Psoas muscle (tissue), 8 donors: ENCODE measurements at places on chromosomes 11 and 22. TPM values are rescaled to one million over a fixed set of nuclear protein-coding genes. Genes with fewer than 3 reads are reported as not detected.

- DNase-seq: no peak
Observed at GRCh38 chr11:36300650-36301049, 4.6 kb downstream of the PRR5L start.

GRCh38 chr22:34297536-34298120 is 377.4 kb upstream of the LARGE1 start:
- DNase-seq: no peak

DNA sequence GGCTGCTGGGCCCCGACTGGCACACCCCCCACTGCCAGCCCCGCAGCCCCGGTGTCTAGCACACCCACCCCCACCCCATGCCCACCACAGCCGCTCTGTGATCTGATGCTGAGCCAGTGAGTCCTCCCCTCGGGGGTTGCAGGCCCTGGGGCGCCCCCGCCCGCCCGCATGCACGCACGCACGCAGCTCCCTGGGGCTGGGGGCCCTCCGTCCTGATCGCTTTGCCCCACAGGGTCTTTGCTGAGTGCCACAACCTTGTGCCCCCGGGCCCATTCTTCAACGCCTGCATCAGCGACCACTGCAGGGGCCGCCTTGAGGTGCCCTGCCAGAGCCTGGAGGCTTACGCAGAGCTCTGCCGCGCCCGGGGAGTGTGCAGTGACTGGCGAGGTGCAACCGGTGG is 32.3 kb downstream of the MUC5B start:
- no peak for DNase-seq

GRCh38 chr11:59783632-59784090 is 26.9 kb downstream of the MRPL16 start:
- DNase-seq: no peak

DNA sequence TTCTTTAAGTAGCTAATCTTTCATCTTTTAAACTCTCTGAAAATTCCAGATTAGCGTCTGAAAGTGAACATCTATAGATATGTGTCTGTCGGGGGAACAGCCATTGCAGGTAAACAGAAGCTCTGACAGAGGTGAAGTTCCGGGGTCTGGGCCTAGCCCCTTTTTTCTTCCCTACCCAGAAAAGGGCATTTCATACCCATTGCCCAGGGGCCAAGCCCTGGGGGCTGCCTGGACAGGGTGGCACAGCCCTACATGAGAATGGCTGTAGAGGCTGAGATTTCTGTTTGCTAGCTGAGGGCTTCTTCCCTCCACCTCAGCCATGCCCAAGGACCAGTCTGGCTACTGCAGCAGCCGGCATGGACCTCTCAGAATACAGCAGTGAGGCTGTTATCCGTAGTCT is 327.0 kb upstream of the PLET1 start:
- no peak for DNase-seq

DNA sequence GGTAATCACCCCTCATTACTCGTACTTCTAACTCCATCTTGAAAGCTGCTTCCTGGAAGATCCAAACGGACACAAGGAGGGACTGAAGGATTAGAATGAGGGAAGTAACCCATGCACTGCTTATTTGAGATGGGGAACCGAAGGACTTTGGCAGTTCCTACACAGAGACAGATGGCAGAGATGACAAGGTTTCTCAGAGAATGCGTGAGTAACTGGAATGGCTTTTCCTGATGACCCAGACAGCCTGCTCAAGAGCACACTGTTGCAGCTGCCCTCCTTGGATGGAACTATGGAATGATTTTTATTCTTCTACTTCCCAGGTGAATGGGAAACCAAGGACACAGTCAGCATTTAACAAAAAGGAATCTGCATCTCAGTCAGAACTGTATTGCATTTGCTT is 7.3 kb downstream of the KCNJ11 start:
- no peak for DNase-seq

DNA sequence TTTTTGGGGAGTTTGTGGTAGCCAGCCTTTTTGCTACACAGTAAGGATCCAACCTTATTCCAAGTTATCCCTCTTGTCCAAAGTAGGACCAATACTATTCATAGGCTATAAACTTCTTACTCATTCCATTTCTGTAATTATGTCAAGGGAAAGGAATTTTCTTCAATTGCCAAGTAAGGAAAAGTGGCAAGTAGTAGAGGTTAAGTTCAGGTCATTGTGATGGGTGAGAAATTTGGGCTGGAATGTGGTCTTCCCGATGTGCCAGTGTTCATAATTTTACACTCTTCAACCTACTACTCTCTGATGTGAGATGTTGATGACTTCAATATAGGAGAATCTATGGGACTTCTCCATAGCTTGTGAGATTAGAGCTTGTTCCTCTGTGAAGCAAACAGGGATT is 648.8 kb downstream of the METTL15 start:
- DNase-seq: no peak

GRCh38 chr11:48104568-48104924 is 112.1 kb upstream of the OR4B1 start:
- DNase-seq: no peak

DNA sequence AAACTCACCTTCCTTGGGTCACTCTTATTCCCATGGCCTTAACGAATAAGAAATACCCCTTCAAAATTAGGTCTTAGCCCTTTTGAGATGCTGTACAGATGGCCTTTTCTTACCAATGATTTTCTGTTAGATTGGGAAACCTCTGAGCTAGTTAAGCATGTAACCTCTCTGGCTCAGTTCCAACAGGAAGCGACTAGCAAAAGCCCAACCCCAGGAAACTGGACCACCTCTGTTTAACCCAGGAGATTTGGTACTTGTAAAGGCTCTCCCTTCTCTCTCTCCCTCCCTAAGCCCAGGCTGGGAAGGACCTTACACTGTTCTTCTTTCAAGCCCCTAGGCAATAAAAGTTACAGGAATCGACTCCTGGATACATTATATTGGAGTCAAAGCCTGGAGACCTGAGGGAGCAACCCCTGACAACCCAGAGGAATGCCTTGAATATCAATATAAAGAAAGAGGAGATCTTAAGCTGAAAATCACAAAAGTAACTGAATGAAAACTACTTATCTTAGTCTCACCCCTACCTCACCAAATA is 11.7 kb downstream of the APIP start:
- no peak for DNase-seq

DNA sequence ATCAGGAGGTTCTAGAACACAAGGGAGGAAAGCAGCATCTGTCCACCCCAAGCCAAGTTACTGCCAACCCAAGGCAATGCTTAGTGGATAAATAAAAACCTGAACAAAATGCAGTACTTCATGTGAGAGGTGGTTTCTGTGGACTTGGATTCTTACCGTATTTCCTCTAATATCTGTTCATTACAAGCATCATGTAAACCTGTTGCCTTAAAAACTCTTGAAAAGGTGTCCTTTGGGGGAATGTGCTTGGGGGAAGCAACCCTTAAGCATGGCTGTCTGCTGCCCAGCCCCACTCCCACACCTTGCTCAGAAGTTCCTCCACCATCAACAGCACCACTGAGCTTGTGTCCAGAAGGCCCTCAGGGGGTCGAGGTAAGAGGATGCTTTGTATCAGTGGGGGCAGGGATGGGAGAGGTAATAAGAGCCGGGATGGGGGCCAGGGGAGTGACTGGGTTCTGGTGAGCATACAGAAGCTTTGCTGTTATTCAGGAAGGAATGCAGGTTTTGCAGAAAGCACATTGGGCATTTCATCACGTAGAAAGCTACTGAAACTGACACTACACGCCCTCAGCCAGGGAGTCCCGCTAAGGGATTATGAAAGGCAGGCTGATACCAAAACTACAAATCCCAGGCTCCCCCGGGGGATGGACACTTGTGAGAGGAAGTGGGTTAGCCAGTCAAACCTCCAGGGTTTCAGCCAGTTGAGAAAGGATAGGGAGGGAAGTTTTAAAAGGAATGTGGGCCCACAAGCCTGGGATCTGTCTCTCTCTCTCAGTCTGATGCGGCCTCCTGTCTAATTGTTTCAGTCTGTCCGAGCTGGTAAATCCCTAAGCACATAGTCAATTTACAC is 52.0 kb downstream of the KCNJ1 start:
- peak; percentile 82 for DNase-seq

DNA sequence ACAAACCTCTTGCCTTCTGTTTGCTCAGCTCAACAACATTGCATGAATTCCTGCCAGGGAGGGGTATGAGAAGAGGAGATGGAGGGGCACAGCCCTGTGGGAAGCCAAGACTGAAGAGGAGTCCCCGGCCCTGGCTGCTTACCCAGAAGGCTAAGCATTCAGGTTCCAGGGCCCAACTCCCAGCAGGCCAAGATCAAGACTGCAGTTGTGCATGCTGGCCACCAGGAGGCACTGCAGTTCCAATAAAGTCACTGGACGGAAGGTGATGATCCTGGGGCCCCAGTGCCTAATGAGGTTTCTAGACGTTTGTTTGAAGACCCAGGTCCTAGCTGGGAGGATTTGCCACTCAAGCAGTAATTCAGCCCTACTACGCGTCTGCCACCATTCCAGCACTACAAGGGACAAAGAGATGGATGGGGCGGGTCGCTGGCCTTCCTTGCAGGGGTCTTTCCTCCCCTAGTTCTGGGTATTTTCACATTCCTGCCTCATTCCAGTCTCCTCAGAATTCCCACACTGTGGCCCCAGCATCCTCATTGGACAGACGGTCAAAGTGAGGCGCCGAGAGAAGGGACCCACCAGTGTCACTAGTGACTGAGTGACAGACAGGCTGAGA is 23.6 kb downstream of the ALX4 start:
- peak; percentile 70 for DNase-seq

DNA sequence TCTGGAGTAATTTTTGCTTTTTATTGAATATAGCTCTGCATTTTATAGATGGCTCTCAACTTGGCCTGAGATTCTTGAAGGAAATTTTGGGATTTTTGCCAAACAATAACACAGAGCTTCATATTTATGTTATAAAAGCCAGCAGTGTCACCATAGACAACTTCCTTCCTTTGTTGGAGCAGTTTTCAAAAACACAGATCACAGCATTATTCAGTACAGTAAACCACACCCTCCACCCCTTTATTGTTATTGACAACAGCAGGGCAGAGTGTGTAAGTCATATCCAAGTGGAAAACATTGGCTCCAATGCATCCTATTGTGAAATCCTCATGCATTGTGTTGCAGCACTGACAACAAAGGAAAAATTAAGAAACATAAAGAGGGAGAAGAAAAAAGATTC is 62.6 kb upstream of the PRSS23 start:
- DNase-seq: no peak

- no peak for DNase-seq
Observed at GRCh38 chr11:35146074-35146521, 7.1 kb downstream of the CD44 start.

DNA sequence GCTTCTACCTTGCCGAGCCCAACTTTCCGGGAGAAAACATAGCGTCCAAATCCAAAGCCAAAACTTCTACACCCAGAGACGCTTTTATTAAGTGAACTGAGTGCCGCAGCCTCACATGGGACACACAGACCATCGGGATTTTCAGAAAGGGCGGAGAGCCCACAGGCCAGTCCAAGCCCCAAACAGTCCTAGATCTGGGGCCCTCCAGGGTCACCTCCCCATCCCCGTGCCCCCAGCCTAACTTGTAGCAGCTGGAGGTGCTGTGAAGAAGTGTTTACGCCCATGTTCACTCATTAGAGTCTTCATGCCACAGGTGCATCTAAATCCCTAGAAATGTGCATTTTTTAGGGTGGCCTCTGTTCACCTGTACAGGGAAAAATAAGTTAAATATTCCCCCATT is 14.1 kb upstream of the ADORA2A start:
- DNase-seq: no peak

DNA sequence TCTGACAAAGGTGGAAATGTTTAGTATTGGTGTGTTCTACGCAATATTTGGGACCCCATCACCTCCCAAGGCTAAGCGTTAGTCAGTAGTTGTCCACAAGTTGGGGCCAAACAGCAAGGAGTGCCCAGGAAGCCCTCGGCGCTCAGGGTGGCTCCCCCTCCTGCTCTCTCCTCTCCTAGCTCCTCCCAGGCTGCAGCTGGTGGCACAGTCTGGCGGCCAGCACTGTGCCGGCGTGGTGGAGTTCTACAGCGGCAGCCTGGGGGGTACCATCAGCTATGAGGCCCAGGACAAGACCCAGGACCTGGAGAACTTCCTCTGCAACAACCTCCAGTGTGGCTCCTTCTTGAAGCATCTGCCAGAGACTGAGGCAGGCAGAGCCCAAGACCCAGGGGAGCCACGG is 16.8 kb downstream of the CD5 start:
- no peak for DNase-seq

- DNase-seq: no peak
Observed at GRCh38 chr11:45886816-45887520, 1.5 kb downstream of the MAPK8IP1 start.

Gene DBX1
- not detected for total RNA-seq

Gene RAB36
- 0.28 TPM for total RNA-seq

Gene USH1C
- total RNA-seq: not detected

Gene GLYAT
- not detected for total RNA-seq

Gene CERK
- total RNA-seq: 26.9 TPM

Gene C22orf42
- total RNA-seq: not detected

Gene RFPL3
- not detected for total RNA-seq

Gene VSTM5
- total RNA-seq: not detected

Gene SMIM35
- not detected for total RNA-seq
